ENCODE measurements at places on chromosomes 12 and 14.

DNA sequence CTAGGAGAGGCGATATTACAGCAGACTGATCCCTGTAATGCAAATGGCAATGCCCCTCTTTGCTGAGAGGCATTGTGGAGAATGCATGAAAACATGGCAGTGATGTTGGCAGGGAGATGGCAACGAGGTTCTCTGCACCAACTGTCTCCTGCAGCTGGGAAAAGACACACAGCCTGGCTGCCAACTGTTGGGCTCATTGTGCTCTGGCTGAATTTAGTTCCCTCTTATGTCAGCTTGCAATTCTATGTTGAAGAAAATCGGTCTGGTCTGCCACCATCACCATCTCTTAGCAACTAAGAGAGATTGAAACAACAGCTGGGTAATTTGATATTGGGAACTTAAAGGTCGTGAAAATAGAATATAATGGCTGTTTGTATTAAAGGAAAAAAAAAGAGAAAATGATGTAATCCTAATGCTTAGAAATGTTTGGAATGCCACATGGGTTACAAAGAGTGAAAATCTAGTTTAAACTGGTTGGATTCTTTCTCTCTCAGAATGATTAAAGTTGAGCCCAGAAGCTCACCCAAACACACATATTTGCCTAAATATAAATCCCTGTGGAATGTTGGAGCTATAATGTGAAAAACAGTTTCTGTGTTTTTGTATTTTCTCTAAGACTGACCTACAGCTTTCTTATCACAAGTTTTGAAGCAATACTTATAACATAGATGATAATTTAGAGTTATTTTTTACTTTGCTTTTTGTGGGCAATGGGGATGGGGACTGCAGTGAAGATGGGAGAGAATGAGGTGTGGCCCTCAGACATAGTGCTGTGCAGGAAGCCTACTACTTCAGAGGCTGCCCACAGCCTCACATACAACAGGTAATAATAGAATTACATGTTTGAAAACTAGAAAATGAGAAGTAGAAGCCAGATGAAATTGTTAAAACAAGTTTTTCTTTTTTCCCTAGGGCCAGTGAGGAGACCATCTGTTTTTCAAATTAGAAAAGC, 143.7 kb downstream of the AKAP6 start:
- no peak for DNase-seq

- no peak for DNase-seq
Measured at GRCh38 chr12:26271024-26271423, 75.7 kb downstream of the SSPN start.

DNA sequence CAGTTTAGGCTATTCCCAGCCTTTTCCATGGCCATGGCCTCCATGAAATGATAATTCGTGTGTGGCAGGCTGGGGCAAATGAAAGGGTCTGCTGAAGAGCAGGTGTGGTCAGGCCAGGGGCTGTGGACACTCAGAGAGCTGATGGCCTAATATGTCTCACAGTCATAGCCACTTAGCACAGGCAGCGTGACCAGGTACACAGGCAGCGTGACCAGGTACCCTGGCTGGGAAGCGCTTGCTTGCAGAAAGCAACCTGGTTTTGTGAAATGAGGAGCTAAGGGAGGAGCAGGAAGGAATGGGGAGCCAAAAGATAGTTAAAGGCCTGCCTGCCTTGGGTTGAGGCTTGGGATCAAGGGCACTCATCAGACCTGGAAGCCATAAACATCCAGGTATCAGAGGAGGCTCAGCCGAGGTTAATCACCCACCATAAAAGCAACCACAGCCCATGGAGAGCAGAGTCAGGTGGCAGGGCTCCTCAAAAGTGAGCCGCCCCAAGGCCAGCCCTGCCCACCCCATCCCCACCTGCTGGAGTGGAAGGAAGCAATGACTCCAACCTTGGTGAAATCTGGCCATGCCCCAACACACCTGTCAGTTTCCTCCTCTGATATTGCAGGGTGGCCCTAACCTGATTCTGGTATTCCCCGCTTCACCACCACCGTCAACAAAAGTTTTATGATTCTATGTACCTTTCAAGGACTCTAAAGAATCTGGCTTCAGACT, 8.0 kb upstream of the KRT8 start:
- DNase-seq, result no peak

DNA sequence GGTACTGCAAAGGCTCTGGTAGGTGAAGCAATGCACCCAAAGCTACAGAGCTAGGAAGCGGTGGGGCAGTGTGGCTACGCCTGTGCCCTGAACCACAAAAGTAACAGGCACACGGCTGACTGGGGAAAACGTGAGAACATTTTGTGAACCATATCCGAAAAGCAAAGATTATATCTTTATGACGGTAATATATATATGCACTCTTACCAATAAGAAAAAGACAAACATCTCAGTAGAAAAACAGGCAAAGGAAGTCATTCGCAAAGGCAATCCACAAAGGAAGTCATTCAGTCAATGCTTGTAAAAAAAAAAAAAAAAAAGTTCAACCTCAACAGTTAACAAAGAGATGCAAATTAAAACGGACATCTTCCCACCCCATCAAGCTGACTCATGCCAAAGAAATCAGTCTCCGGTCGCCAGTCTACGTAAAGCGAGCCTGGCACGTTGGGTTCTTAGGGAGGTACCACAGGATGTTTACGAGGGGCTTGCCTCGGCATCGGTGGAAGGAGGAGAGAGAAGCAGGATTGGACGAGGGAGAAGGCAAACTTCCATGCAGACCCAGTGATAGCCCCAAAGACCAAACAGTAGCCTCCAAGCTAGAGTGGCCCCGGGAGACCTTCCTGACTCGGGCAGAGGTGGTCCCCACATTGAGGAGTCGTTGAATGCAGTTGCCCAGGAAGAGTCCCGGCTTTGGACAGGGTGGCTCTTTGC, 39.4 kb upstream of the PPP2R5C start:
- DNase-seq, result no peak

DNA sequence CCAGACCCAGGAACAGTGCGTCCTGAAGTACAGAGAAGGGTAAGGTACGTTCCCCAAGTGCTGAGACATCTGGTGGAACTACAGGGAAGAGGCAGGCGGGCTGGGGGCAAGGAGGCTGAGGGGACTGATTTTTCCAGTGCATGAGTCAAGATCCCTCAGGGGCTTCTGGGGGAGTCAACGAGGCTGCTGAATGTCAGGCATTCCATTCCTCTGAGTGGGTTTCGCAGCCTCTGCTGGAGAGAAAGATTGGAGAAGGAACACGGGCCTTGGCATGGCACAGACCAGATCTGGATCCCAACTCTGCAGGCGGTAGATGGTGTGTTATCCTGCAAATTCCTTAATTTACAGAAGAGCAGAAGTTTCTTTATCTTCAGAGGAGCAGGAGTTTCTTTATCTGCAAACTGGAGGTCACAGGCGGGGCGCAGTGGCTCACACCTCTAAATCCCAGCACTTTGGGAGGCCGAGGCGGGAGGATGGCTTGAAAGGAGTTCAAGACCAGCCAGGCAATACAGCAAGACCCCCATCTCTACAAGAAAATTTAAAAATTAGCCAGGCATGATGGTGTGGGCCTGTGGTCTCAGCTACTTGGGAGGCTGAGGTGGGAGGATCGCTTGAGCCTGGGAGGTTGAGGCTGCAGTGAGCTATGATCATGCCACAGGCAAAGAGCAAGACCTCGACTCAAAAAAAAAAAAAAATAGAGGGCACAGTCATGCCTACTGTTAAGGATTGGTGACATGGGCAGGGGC, 132.6 kb upstream of the MAP1LC3B2 start:
- no peak for DNase-seq

GRCh38 chr14:22836301-22837113, at the start of gene MMP14:
TSS of gene MMP14 (plus strand) at chr14:22836585. CDS start at chr14:22836818, 233 bp downstream.
- peak; percentile 20 for DNase-seq

DNA sequence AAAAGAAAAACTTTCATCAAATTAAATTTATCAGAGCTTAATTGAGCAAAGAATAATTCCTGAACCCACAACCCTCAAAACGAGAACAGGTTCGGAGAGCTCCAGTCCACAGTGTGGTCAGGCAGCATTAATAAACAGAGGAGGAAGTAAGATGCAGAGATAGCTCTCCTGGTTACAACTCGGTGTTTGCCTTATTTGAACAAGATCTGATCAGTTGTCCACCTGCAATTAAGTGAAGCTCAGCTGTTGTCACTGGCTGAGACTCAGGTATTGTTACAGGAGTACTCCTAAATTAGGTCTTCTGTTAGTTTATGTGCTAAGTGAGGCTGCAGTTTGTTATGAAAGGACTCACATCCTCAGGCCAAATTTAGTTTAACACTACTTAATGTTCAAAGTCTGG, 451.4 kb upstream of the PDE3A start:
- DNase-seq, result no peak

DNA sequence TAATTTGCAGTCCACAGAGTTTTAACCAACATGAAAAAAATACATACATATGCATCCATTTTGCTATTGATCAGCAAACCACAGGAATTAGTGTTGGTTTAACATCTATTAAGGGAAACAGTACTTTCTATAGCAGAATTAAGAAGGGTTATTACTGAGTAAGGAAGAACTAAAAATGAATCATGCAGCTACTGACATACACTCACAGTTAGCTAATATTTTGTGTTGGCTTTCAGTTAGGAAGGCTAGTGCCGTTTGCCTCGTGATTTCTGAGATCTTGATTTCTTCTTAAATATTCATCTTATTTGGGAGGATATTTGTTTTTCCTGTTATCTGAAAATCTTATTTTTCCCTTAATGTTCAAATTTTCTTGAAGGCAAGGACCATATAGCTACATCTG, 423.4 kb downstream of the NOVA1 start:
- DNase-seq, result no peak

DNA sequence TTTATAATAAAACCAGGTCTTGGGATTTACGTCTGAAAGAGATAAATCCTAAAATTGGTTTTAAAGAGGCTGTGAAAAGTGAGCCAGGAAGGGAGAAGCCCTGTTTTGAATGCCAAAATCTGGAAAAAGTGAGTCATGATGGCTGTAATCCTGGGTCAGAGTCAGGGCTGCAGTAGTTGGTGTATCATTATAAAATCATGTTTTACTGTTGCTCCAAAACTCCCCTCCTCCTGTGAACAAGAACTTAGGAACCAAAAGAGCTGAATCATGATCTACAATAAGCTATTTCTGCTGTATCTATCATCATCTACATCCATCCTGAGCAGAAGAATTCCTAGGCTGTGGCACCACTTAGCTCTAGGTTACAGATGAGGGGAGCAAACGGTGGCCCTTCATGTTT, 79.3 kb downstream of the LMO3 start:
- DNase-seq, result no peak

DNA sequence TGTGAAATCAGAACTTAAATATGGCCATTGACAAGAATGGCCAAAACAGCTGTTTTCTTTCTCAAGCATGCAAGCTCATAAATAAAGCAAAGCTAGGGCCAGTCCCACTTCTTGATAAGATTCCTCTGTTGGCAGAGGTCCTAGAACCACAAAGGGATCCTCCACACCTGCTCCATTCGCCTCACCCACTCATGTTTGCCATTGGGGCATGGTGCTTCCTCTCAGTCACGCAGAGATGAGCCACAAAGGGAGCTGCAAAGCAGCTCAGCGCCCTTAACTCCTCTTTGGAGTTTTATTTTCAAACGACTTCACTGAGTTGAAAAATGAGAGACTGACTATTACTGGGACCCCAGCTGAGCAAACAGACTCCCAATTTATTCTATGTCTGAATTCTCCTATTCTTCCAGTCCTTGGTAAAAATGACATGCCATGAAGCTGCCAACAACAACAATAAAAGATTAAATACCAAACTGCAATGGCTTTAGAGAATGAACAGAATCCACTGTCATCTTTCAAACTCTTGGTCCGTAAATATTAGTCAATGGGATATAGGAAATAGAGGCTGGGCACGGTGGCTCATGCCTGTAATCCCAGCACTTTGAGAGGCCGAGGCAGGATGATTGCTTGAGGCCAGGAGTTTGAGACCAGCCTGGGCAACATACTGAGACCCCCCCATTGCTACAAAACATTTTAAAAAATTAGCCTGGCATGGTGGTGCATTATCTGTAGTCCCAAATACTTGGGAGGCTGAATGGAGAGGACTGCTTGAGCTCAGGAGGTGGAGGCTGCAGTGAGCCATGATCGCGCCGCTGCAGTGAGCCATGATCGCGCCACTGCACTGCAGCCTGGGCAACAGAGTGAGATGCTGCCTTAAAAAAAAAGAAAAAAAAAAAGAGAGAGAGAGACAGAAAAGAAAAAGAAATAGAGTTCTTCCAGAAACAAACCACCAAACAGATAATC, 16.4 kb downstream of the MANSC1 start:
- no peak for DNase-seq

DNA sequence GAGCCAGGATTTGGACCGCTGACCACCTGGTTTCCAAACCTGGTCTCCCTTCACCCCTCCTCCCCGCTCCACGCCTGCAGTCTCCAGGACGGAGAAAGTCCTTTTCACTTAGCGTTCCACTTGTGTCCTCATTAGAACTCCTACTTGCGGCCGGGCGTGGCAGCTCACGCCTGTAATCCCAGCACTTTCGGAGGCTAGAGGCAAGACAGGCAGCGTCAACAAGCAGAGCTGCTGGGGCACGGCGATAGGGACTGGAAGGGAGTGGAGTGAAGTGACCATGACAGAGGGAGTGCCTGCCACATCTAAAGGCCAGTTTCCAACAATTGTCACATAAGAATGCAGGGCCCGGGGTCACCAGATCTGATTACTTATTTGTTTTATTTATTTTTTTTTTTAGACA, 132.5 kb upstream of the NCOR2 start:
- DNase-seq, result no peak

DNA sequence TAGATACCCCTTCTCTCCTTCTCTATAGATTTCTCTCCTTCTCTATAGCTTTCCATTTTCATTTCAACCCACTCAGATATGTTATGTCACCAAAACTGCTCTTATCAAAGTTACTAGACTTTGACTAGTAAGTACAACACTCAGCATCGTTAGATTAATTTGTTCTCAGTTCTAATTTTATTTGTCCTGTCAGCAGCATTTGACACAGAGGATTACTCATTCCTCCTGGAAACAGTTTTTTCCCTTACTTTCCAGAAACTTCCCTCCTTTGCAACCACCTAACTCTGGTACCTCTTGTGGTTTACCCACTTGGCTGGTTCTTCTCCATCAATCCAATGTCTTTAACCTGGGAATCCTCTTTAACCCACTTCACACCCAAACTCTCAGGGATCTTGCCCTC, 423.7 kb downstream of the TMTC2 start:
- no peak for DNase-seq

DNA sequence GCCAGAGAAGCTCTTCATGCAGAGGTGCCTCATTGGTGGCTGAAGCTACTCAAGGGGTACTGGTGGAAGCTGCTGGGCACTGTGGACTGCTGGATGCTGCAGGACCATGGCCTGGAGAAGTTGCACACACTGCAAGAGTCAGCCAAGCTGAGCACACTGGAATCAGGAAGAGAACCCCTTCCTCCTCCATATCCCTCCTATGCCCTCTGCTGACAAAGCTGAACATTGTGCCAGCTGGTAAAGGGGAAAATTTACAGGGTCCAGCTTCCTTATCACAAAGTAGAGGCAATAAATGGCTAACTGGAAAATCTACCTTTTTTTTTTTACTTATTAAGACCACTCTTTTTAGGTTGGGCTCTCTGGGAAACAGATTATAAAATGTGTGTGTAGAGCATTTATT, 6.5 kb downstream of the CCDC175 start:
- DNase-seq, result no peak

DNA sequence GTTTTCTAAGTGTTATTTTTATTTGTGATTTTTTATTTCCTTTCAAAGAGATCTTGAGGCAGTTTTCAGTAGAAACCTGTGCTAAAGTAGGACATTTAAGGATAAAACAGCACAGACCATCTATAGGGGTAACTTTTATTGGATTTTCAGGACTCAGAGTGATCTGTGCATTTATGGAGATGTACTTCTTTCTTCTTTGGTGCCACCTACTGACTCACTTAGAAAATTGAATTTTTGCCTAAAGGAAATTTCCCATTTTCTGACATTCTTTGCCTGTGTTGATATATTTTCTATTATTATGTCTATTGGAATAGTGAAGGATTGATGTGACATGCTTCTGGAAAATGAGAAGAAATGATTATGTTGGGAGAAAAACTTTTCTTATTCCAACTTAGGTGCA, 113.0 kb downstream of the UNC79 start:
- no peak for DNase-seq
